ENCODE measurements at places on chromosomes 7 and 10. TPM values are rescaled to one million over a fixed set of nuclear protein-coding genes. Genes with fewer than 3 reads are reported as not detected.

Gene SPDYE16
- total RNA-seq: not detected

Gene TMEM273
- 11.3 TPM for total RNA-seq

Gene ADAP1
- 15.4 TPM for total RNA-seq

Gene SYT15
- 1.1 TPM for total RNA-seq

Gene MLXIPL
- total RNA-seq: not detected

Gene SKIDA1
- 0.34 TPM for total RNA-seq

Gene CREB5
- total RNA-seq: 0.81 TPM

Gene SEMA3A
- not detected for total RNA-seq

GRCh38 chr10:99629625-99629978, 9.4 kb upstream of the SLC25A28 start:
- no peak overlapping the region for H3K4me3 ChIP-seq
- no peak overlapping the region for H3K27ac ChIP-seq

- H3K4me1 ChIP-seq: peaks cover 5% of the 10 kb centered on the region
- no peaks in the 10 kb centered on the region for H3K27me3 ChIP-seq
- H3K4me3 ChIP-seq: peak overlapping the region; percentile 31
- DNase-seq: no peak
- H3K36me3 ChIP-seq: no peaks in the 10 kb centered on the region
Observed at GRCh38 chr10:32995751-32996150, 37.7 kb upstream of the ITGB1 start.

DNA sequence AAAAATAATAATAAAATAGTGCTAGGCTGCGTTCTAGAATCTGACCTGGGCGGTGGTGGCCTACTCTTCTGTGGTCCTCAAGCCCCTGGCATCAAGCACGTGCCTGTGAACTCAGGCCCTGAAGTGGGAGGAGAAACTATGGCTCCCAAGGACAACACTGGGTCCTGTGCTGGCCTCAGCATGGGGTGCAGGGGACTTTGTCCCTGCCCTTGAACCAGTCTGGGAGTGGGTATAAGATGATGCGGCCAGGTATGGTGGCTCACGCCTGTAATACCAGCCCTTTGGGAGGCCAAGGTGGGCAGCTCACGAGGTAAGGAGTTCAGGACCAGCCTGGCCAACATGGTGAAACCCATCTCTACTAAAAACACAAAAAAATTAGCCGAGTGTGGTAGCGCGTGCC, 5.5 kb downstream of the ZP3 start:
- no peak for DNase-seq
- H3K27ac ChIP-seq: no peak overlapping the region
- no peaks in the 10 kb centered on the region for H3K27me3 ChIP-seq
- H3K4me3 ChIP-seq: no peak overlapping the region

- no peaks in the 10 kb centered on the region for H3K27me3 ChIP-seq
- H3K4me3 ChIP-seq: no peak overlapping the region
- DNase-seq: no peak
- H3K36me3 ChIP-seq: peaks cover 2% of the 10 kb centered on the region
- peaks cover 2% of the 10 kb centered on the region for H3K4me1 ChIP-seq
- no peak overlapping the region for H3K27ac ChIP-seq
Observed at GRCh38 chr10:97618285-97618684, 15.0 kb downstream of the MORN4 start.

DNA sequence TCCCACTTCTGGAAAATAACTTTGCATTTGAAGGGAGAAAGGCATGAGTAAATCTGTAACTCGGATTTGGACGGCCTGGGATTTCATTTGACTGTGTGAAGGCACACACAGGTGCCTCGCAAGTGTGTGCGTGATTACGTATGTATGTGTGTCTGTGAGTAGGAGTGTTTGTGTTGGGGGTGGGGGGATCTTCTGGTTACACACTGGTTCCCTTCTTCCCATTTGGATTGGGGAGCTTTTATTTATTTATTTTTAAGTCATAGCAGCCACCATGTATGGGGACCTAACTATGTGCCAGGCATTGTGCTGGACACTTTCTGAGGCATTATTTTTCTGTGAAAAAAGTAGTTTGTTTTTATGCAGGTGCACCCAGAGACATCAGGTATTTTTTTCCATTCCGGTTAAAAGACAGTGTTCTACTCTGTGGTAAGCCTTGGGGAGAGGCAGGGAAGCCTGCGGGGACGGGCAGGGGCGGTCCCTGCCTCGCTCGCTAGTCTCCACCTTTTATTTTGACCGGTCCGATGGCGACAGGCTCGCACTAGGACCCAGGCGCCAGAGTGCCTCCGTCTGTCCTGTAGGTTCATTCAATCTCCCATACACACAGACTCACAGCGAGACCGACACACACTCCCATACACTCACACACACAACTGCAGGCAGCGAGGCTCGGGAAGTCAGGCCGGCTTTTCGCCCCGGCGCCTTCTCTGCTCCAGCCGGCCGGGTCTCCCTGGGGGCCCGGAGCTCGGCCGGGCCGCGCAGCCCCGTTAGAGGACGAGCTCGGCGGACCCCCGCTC, at the start of gene MXI1:
TSS of gene MXI1 (plus strand) at position 595 of the 794 bp plus-strand sequence. CDS start 204 bp downstream, outside the sequence.
- peaks cover 43% of the 10 kb centered on the region for H3K4me1 ChIP-seq
- H3K27ac ChIP-seq: peak within 1 kb of the TSS; percentile 98
- H3K4me3 ChIP-seq: peak within 1 kb of the TSS; percentile 98
- DNase-seq: no peak

DNA sequence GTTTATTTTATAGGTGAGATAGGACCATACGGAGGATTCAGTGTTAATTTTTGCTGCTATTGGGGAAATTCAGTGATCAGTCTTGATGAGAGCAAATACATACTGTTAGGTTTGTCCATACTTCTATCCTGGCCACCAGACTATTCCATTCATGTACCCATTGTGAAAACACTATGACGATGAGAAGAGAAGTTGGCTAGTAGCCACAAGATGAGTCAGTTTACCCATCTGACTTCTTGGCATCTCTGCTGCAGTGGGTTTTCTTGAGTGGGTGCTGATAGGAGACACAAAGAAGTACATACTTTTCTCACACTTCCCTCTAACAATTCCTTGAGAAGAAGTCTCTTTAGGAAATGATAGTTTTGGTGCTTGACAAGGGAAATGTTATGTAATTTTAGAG, 133.1 kb downstream of the TFPI2 start:
- H3K4me1 ChIP-seq: no peaks in the 10 kb centered on the region
- no peaks in the 10 kb centered on the region for H3K36me3 ChIP-seq
- no peak overlapping the region for H3K4me3 ChIP-seq
- H3K27ac ChIP-seq: no peak overlapping the region

DNA sequence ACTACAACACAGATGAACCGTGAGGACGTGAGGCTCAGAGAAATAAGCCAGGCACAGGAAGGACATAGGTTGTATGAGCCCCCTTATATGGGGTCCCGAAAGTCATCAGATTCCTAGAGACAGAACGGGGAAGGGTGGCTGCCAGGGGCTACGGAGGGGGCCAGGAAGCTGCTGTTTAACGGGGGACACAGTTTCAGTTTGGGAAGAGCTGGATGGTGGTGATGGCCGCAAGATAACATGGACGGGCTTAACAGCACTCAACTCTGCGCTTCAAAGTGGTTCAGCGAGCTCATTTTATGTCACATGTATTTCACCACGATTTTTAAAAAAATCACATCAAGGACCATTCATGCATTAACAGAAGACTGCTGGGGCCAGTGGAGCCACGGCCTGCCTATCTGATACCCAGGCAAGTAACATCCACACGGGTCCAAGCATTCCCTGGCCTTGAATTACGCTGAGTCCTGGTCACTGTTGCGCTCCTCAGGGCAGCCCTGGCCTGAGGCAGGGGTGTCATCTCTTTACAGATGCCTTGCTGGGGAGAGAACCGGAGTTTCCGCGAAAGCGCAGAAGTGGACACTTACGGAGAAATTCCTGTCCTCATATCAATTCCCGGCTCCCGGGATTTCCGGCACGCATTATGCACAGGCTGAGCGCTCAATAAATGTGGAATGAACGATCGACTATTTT, 1.5 kb downstream of the CARD11 start:
- no peak for DNase-seq
- H3K4me3 ChIP-seq: peak overlapping the region; percentile 97
- H3K27ac ChIP-seq: peak overlapping the region; percentile 93
- peaks cover 5% of the 10 kb centered on the region for H3K36me3 ChIP-seq

GRCh38 chr10:21031232-21031795, 134.2 kb upstream of the NEBL start:
- H3K4me1 ChIP-seq: no peaks in the 10 kb centered on the region
- H3K27ac ChIP-seq: no peak overlapping the region
- H3K36me3 ChIP-seq: peaks cover 2% of the 10 kb centered on the region
- H3K4me3 ChIP-seq: no peak overlapping the region
- H3K27me3 ChIP-seq: peaks cover 4% of the 10 kb centered on the region

- H3K27me3 ChIP-seq: no peaks in the 10 kb centered on the region
- peak overlapping the region; percentile 12 for H3K4me3 ChIP-seq
- peaks cover 58% of the 10 kb centered on the region for H3K4me1 ChIP-seq
- H3K36me3 ChIP-seq: no peaks in the 10 kb centered on the region
Observed at GRCh38 chr10:80185578-80186299, 19.6 kb downstream of the ANXA11 start.

DNA sequence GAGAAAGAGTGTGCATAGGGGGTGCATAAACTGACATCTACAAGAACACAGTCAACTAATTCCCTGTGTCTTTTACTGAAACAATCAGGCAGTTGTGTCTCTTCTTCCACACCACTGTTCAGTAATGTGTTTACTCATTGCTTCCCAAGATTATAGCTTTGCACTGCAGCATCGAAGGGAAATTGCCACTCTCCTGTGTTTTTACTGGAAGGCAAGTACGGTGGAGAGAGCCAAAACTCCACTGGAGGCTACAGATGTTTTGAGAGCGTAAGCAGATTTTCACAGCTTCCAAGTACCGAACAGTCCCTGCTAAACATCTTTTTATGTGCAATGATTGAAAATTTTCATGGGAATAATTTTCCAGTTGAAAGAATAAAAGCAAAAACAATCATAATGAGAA, 510.5 kb upstream of the AKR1E2 start:
- peaks cover 3% of the 10 kb centered on the region for H3K36me3 ChIP-seq
- no peak for DNase-seq
- H3K27ac ChIP-seq: no peak overlapping the region
- no peaks in the 10 kb centered on the region for H3K27me3 ChIP-seq
- H3K4me3 ChIP-seq: no peak overlapping the region
- H3K4me1 ChIP-seq: peaks cover 2% of the 10 kb centered on the region

- no peak for DNase-seq
- H3K36me3 ChIP-seq: peaks cover 7% of the 10 kb centered on the region
- no peak overlapping the region for H3K27ac ChIP-seq
- H3K4me3 ChIP-seq: no peak overlapping the region
Observed at GRCh38 chr7:148325208-148325607, 265.4 kb upstream of the C7orf33 start.

DNA sequence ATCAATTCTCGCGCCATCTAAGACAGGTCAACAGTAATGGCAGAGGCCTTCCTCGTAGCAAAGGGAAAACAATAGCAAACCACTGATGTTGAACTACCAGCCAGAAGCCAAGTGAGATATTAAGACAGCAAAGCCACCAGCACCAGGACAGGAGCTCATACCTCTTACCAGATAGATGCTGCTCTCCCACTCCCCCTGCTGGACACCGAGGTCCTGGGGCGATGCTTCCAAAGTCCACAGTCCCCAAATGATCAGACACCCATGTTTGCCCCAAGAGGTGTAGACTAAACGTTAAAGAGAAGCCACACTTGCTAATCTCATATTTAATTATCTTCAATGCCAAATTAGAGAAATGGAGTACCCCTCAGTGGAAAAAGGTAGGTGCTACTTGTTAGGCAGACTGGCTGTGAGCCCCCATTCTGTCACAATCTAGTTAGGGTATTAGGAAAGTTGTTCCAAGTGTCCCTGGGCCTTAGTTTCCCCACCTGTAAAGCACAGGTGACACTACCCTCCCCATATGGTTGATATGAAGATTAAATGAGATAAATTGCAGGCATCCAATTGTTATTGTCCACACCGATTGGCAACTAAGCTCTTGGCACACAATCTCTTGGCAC, 39.9 kb downstream of the TOMM7 start:
- DNase-seq: peak; percentile 60
- H3K36me3 ChIP-seq: no peaks in the 10 kb centered on the region
- peaks cover 24% of the 10 kb centered on the region for H3K27me3 ChIP-seq
- H3K4me3 ChIP-seq: no peak overlapping the region

DNA sequence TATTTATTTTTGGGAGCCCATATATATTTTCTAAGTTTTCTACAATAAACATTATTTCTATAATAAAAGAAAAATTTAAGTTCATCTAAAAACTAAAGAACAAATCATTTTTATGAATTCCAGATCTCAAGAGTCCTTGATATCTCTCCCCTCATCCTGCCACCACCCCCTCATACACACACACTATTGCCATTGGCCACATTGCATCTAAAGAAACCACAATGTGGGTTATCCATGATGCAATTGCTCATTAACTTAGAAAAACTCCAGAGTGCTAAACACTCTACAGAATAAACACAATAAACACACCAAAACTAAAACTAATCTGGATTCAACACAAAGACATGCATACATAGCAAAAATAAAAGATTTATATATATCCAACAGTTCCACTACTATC, 37.8 kb downstream of the FAM13C start:
- H3K4me1 ChIP-seq: no peaks in the 10 kb centered on the region
- H3K27ac ChIP-seq: no peak overlapping the region
- no peaks in the 10 kb centered on the region for H3K27me3 ChIP-seq
- H3K4me3 ChIP-seq: no peak overlapping the region

DNA sequence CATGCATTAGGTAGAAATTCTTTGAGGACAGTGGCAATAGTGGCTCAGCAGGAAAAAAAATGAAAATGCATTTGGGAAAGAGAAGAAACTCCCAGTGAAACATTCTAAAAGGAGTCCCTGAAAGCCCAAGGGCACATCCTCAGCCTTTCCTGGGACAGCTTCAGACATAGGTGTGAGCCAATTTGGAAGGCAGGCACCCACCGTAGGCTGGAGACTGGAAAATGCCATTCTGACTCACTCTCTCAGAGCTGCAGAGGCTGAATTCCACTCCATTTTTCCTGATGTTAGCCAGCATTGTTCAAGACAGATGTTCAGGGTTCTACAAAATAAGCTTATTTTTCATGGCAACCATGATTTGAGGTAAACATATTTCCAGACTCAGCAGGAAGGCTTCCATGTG, 379.0 kb upstream of the FZD8 start:
- H3K27ac ChIP-seq: no peak overlapping the region
- H3K4me1 ChIP-seq: no peaks in the 10 kb centered on the region
- no peak for DNase-seq
- no peak overlapping the region for H3K4me3 ChIP-seq
- H3K36me3 ChIP-seq: no peaks in the 10 kb centered on the region

- H3K4me1 ChIP-seq: no peaks in the 10 kb centered on the region
- no peak for DNase-seq
- H3K4me3 ChIP-seq: no peak overlapping the region
- no peak overlapping the region for H3K27ac ChIP-seq
- H3K27me3 ChIP-seq: no peaks in the 10 kb centered on the region
Observed at GRCh38 chr7:122831436-122831835, 54.8 kb downstream of the CADPS2 start.

DNA sequence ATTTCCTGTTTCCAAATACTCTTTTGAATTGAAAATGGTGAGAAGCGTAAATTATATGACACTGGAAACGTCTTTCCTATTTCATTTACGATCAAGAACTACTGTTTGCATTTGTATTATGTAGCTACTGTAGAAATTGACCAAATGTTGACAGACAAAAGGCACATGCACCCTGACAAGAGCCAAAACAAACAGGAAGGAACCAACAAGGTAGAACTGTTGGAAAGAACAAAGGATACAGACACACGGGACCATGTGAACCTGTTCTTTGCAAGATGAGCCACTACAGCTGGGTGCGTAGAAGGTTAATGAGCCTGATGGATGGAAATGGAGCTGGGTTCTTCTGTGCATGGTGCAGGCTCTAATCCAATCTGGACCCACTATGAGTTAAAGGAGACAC, 48.4 kb upstream of the FZD8 start:
- H3K36me3 ChIP-seq: peaks cover 2% of the 10 kb centered on the region
- no peak overlapping the region for H3K27ac ChIP-seq
- peaks cover 10% of the 10 kb centered on the region for H3K27me3 ChIP-seq
- H3K4me1 ChIP-seq: peaks cover 2% of the 10 kb centered on the region
- no peak for DNase-seq

Measured in T-helper 17 cell (primary cell).